T-helper 17 cell (primary cell): ENCODE measurements at places on chromosomes 12 and 14.

GRCh38 chr14:99255621-99256482 lies 16.1 kb downstream of the BCL11B start:
- DNase-seq, result no peak
- H3K4me1 ChIP-seq, result peaks cover 77% of the 10 kb centered on the region
- H3K36me3 ChIP-seq, result peaks cover 3% of the 10 kb centered on the region
- peak overlapping the region; percentile 100 for H3K27ac ChIP-seq
- H3K27me3 ChIP-seq, result no peaks in the 10 kb centered on the region

GRCh38 chr12:3195859-3196483 lies 118.8 kb downstream of the TSPAN9 start:
- no peak overlapping the region for H3K27ac ChIP-seq
- no peak overlapping the region for H3K4me3 ChIP-seq
- H3K27me3 ChIP-seq, result peaks cover 58% of the 10 kb centered on the region
- no peaks in the 10 kb centered on the region for H3K36me3 ChIP-seq

GRCh38 chr12:1533205-1533601 lies 61.2 kb downstream of the FBXL14 start:
- no peak for DNase-seq
- H3K27me3 ChIP-seq, result peaks cover 79% of the 10 kb centered on the region
- peak overlapping the region; percentile 95 for H3K4me3 ChIP-seq

GRCh38 chr12:43737646-43738045 lies 20.9 kb downstream of the PUS7L start:
- no peak for DNase-seq
- H3K36me3 ChIP-seq, result peaks cover 5% of the 10 kb centered on the region
- no peak overlapping the region for H3K4me3 ChIP-seq

GRCh38 chr12:96890331-96890730 lies 16.7 kb upstream of the NEDD1 start:
- peaks cover 7% of the 10 kb centered on the region for H3K36me3 ChIP-seq
- H3K27me3 ChIP-seq, result peaks cover 50% of the 10 kb centered on the region
- H3K4me1 ChIP-seq, result peaks cover 3% of the 10 kb centered on the region
- no peak overlapping the region for H3K4me3 ChIP-seq

DNA sequence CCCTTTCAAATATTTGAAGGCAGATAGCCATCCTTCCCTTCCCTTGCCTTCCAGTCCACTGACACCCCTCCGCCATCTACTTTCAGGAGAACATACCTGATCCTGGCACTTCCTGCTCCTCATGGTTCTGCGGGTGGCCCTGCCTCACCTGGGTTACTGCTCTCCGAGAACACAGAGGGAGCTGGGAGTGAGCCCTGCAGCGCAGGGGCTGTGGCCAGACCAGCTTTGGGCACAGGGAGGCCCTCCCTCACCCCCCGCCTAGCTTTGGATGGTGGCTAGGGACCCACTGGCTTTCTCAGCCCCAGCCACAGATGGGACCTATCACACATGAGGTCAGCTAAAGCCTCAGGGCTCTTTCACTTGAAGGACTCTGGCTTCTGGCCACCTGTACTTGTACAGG lies 12.4 kb downstream of the IQSEC3 start:
- H3K4me1 ChIP-seq, result peaks cover 2% of the 10 kb centered on the region
- H3K4me3 ChIP-seq, result peak overlapping the region; percentile 42
- no peak overlapping the region for H3K27ac ChIP-seq
- peaks cover 7% of the 10 kb centered on the region for H3K36me3 ChIP-seq
- no peak for DNase-seq

DNA sequence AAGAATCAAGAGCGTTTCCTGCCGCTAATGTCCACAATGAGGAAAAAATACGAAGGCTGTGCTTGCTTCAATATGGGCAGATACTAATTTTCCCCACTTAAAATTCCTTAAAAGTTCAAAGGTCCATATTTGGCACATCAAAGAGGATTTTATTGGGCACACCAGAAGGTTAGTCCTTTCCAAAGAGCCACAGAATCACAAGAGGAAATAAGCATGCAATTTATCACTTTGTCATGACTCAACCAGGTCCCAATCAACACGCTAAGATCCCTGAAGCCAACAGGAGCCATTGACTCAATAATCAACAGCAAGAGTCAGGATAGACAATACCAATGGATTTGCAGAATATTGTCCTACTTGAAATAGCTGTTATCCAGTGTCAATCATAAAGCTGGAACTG lies 80.6 kb downstream of the MAP1LC3B2 start:
- DNase-seq, result no peak
- H3K27me3 ChIP-seq, result peaks cover 15% of the 10 kb centered on the region
- no peak overlapping the region for H3K4me3 ChIP-seq
- H3K36me3 ChIP-seq, result peaks cover 4% of the 10 kb centered on the region
- H3K27ac ChIP-seq, result no peak overlapping the region

DNA sequence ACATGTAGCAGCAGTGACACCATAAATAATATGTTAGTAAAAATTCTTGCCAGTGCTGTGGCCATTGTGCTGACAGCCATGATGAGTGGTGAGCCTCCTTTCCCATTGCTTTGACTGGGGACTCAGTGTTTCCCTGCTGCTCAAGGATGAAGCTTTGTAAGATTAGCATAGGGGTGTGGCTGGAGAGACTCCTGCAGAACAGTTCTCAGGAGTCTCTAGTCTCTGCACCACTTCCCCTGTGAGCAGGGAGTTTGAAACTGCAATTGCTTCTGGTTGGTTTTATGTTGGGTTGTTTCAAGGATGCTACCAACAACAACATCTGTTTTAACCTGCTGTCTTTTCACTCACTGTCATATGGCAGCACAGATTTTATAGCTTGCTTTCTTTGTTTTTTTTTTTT lies 41.4 kb downstream of the ZC3H14 start:
- no peak overlapping the region for H3K4me3 ChIP-seq
- peaks cover 17% of the 10 kb centered on the region for H3K36me3 ChIP-seq
- peaks cover 20% of the 10 kb centered on the region for H3K4me1 ChIP-seq
- H3K27me3 ChIP-seq, result no peaks in the 10 kb centered on the region

GRCh38 chr14:28782301-28782700 lies 15.7 kb downstream of the FOXG1 start:
- no peak overlapping the region for H3K4me3 ChIP-seq
- peaks cover 16% of the 10 kb centered on the region for H3K27me3 ChIP-seq
- H3K4me1 ChIP-seq, result peaks cover 2% of the 10 kb centered on the region
- no peak for DNase-seq

DNA sequence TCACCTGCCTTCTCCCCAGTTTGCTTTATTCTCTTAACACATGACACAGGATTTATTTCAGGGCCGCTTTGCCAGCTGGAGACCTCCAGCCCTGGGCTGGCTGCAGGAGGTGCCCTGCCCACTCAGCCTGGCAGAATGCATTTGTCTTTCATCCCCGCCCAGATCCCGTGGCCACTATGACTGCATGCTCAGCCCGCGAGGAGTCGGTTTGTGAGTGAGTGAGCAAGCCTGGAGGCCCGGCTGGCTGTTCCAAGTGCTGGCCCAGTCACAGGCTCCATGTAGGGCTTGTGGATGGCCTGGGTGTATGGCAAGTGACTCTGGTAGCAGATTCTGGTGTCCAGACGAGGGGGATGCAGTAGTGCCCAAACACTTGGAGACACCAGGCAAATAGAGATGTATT lies 2.1 kb downstream of the TDP1 start:
- no peak for DNase-seq
- peaks cover 42% of the 10 kb centered on the region for H3K4me1 ChIP-seq
- H3K36me3 ChIP-seq, result peaks cover 3% of the 10 kb centered on the region
- H3K27ac ChIP-seq, result peak overlapping the region; percentile 94
- H3K4me3 ChIP-seq, result peak overlapping the region; percentile 25

GRCh38 chr14:93643676-93644075 lies 144.6 kb downstream of the PRIMA1 start:
- no peak for DNase-seq
- H3K4me3 ChIP-seq, result no peak overlapping the region
- H3K27me3 ChIP-seq, result peaks cover 28% of the 10 kb centered on the region
- H3K36me3 ChIP-seq, result peaks cover 2% of the 10 kb centered on the region

DNA sequence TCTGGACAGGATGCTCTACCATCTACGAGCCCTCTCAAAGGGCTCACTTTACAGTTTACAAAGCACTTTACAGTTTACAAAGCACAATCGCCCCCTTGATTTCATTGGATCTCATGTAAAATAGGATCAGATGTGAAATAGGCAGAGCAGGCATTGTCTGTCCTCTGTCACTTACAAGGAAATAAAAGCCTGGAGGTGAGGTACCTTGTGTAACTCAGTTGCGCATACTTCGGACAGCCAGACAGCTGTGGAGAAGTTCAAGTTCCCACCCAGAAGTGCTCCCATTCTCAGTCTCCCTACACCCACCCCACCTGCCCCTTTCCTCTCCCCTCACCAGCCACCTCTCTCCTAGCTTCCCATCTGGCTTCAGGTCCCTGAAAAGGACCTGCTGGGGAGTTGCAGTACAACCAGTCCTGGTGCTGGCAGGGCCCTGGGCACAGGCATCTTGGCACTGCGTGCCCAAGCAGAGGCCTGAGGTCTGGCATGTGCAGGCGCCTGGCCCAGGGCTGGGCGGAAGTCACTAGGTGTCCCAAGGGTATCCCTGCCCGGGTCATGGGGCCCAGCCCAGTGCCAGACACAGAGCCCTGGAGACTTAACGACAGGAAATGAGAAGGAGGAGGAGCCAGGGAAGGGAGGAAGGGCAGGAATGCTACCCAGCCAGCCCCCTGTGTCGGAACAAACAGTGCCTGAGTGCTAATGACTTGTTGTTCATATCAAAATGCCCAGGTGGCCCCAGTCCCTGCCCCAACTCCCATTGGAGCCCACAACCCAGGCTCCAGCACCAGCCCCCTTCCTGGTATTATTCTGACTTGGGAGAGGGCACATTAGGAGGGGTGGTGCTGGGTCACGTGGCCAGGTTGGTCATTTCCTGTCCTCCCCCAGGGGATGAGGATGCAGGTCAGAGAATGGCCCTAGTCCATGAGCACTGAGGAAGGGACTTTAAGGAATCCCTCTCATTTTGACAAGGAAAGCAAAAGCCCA lies 5.4 kb downstream of the RAPGEF3 start:
- no peak overlapping the region for H3K27ac ChIP-seq
- H3K27me3 ChIP-seq, result no peaks in the 10 kb centered on the region
- peaks cover 24% of the 10 kb centered on the region for H3K4me1 ChIP-seq
- no peak for DNase-seq
- H3K36me3 ChIP-seq, result no peaks in the 10 kb centered on the region
- no peak overlapping the region for H3K4me3 ChIP-seq

DNA sequence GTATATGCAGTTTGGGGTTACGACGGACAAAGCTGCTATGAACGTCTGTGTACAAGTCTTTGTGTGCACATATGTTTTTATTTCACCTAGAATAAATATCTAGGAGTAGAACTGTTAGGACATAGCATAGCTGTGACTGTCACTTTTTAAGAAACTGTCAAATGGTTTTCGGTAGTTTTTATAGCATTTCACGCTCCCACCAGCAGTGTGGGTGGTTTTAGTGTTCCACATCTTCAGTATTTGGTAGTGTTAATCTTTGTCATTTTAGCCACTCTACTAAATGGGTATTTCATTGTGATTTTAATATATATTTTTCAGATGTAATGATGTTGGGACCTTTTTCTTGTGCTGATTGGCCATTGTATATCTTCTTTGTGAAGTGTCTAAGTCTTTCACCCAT lies 109.1 kb upstream of the BCAT1 start:
- no peak overlapping the region for H3K27ac ChIP-seq
- DNase-seq, result no peak
- peak overlapping the region; percentile 15 for H3K4me3 ChIP-seq
- peaks cover 38% of the 10 kb centered on the region for H3K4me1 ChIP-seq

- no peaks in the 10 kb centered on the region for H3K36me3 ChIP-seq
- peaks cover 7% of the 10 kb centered on the region for H3K4me1 ChIP-seq
- no peak overlapping the region for H3K27ac ChIP-seq
- no peak overlapping the region for H3K4me3 ChIP-seq
Measured at GRCh38 chr12:55073043-55074022, 52.9 kb upstream of the OR9K2 start.

DNA sequence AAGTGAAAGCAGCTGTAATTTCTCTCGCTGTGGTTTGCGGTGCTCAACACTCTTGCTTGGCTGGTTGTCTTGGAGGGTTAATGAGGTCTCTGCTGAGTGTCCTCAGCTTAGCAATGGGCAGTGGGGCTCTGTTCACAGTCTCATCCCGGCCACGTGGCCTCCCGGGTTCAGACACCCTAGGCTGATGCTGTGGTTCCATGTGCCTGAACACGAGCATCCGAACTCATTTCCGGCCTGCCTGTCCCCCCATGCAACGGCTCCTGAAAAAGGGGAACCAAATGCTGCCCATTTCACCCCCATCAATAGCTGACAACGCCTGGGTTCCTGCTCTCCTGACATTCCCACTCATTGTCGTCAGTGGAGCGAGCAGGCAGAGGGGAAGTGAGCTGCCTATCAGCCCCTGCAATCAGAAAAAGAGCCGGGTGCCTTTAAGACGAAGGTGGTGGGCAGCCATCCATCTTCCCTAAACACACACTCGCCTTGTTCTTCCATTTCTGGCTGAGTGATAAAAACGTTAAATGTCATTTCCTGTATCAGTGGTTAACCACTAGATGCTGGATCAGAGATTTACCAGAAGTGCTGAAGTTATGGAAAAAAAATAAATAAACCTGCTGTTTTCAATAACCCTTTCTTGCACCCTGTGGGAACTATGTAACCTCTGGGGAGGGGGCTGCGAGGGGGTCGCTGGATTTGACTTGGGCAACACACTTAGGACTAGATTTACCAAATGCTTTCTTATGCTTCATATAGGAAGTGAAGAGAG lies 60.3 kb upstream of the BCL2L14 start:
- H3K4me3 ChIP-seq, result peak overlapping the region; percentile 89
- peak overlapping the region; percentile 99 for H3K27ac ChIP-seq
- peaks cover 5% of the 10 kb centered on the region for H3K36me3 ChIP-seq
- no peaks in the 10 kb centered on the region for H3K27me3 ChIP-seq
- DNase-seq, result no peak

DNA sequence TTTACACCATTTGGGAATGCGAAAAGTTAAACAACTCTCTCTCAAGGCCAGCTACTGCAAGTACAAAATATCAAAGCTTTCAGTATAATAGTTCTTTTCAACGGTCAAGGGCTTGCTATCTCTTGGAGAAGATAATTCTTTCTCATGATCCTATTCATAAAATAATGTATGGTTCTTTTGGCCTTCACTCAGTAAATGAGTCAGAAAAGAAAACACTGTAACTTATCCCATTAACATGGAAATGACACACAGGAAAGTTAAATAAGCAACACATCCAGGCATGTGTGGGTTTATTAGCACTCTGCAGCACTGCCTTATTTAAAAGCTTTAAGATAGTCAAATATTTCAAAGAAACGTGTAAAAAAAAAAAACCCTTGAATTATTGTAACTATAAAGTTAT lies 36.9 kb downstream of the ZFC3H1 start:
- H3K4me3 ChIP-seq, result no peak overlapping the region
- H3K27ac ChIP-seq, result peak overlapping the region; percentile 74
- H3K27me3 ChIP-seq, result no peaks in the 10 kb centered on the region
- no peak for DNase-seq

DNA sequence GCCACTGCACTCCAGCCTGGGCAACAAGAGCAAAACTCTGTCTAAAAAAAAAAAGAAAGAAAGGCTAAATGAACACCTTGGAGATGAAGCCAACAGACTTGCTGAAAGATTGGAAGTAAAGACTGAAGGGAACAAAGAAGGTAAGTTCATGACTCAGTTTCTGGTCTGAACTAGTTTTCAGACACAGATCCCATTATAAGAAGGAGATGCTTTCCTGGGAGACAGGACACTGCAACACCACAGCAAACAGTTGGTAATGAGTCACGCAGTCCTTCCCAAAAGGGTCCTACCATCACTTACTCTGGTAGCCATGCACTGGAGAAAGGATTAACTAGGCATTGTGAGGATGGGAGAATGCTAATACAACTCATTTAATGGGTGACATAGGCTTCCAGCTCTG lies 97.2 kb downstream of the SSPN start:
- H3K4me3 ChIP-seq, result no peak overlapping the region
- no peak overlapping the region for H3K27ac ChIP-seq
- DNase-seq, result no peak
- H3K27me3 ChIP-seq, result peaks cover 9% of the 10 kb centered on the region
- no peaks in the 10 kb centered on the region for H3K36me3 ChIP-seq

GRCh38 chr12:93091886-93092648 lies 163.0 kb upstream of the EEA1 start:
- H3K36me3 ChIP-seq, result peaks cover 3% of the 10 kb centered on the region
- no peak overlapping the region for H3K4me3 ChIP-seq
- DNase-seq, result no peak
- no peaks in the 10 kb centered on the region for H3K27me3 ChIP-seq
